ENCODE measurements at places on chromosomes 3 and 15.

DNA sequence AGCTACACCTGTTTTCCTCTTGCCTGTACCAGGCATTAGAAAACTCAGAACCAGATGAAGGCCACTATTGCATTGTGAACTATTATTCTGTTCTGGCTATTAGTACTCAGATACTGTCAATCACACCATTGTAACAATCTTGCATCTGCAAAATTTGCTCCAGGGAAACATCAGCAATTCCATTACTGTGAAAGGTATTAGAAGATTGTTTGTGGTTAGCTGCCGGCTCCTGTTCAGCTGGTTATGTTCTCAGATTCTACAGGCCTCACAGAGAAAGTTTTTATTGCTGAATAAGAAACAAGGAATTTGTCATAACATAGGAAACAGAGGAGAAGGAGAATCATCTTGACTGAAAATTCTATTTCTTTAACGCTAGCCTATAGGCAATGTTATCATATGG, 179.9 kb downstream of the PLOD2 start:
- no peak for DNase-seq

- no peak for DNase-seq
Measured at GRCh38 chr3:15823092-15823491, 25.3 kb upstream of the ANKRD28 start.

GRCh38 chr15:67158367-67158766, 93.0 kb downstream of the SMAD3 start:
- DNase-seq = no peak

DNA sequence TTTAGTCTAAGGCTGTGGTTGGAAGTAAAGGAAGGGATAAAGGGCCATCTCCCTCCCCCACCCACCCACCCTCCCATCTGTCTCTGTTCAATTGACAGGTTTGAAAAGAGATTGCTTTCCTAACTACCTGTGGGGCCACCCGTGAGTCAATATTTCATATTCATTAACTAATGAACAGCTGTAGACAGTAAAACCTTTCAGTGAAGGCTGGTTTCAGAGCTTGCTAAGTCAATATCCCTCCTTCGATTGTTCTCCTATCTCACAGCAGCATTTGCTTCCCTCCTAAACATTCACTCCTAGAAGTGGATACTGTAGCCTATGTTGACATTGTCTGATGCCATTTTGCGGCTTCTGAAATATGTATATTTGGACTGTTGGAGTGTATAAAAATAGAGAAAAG, 85.9 kb upstream of the SYNPR start:
- DNase-seq = no peak

- DNase-seq = no peak
Measured at GRCh38 chr3:197393711-197394110, 95.3 kb upstream of the DLG1 start.

GRCh38 chr15:63107895-63108546, 13.6 kb upstream of the LACTB start:
- DNase-seq = no peak

DNA sequence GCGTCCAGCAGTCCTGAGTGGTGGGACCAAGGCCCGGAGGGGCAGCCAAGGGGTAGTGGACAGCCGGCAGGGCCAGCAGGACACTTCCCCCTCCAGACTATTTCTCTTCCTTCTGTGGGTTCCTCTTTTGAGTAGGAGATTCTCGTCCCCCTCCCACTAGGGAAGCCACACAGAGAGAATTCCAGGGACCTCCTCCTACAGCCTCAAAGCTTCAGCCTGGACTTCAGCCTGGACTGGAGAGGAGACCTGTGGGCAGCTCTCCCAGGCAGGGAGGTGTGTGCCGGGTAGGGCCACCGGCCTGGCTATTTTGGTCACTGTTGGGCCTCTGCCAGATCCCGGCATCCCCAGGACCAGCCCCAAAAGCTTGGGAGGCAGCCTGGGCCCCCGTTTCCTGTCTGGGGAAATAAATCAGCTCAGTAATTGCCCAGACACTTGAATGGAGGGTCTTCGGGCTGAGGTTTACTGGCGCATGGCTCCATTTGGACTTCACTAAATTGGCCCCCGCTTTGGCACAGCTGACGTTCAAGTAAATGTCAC, 1.3 kb downstream of the SLC6A6 start:
- no peak for DNase-seq

DNA sequence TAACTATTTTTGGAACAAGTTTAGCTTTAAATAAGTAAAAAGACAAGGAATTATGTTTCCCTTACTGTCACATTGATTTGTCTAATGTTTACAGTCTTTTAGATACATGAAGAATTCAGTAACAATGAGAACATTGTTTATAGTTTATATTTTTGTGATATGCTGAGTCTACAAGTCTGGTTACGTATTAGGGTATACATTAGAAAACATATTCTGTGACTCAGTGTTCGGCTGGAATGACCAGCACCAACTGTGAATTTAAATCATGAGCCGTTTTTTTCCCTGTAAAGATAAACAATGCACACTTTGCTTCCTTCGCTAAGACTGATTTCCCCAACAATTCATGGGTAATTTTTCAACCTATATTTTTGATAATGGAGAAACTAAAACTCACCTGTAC, 131.5 kb downstream of the DUT start:
- DNase-seq = no peak

GRCh38 chr3:196931828-196932587, 10.3 kb downstream of the NCBP2 start:
- DNase-seq = no peak

GRCh38 chr3:38138349-38139190, at the start of gene MYD88:
MYD88 (plus strand) TSS chr3:38138661; CDS start chr3:38138701, 40 bp downstream.
- peak; percentile 65 for DNase-seq

DNA sequence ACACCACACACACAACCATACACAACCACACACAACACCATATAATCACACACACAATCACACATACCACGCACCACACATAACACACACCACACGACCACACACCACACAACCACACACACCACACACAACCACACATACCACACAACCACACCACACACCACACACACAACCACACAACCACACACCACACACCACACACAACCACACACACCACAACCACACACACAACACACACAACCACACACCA, 24.2 kb downstream of the CPN2 start:
- DNase-seq = no peak

- no peak for DNase-seq
Measured at GRCh38 chr3:148599481-148599880, 98.2 kb upstream of the AGTR1 start.

- no peak for DNase-seq
Measured at GRCh38 chr15:89136818-89137772, 48.8 kb downstream of the ABHD2 start.

DNA sequence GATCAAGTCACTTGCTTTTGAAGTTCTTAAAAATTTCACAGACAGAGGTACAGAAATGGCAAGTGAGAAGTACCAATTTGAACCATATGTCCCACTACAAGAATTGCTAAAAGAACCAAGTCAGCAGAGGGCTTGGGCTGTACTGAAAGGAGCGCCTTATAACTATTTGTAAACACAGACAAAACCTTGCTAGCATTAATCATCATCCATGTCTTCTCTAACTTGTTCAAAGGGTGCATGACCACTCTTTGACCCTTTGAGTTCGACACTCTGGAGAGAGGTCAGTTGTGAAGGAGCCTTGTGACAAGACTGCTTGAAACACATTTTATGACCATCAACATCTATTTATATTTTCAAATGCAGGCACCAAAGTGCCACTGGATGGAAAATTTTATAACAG, 191.7 kb downstream of the PDZRN3 start:
- no peak for DNase-seq

DNA sequence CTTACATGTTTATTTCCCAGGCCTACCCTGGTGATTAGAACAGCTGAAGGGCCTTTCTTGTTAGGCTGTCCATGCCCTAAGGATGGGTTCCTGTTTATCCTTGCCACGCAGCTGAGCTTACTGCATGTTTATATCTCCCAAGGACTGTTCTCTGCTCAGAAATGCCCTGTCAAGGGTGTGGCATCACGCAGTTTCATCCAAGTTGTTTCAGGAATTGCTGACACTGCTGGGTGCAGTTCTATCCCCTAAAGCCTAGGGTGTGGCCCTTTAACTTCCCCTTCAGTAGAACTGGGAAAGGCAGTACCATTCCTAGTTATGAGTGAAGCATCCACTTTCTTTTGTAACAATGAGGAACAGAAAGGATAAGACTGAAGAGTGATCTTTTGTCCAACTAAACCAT, 5.0 kb downstream of the ELL3 start:
- no peak for DNase-seq

DNA sequence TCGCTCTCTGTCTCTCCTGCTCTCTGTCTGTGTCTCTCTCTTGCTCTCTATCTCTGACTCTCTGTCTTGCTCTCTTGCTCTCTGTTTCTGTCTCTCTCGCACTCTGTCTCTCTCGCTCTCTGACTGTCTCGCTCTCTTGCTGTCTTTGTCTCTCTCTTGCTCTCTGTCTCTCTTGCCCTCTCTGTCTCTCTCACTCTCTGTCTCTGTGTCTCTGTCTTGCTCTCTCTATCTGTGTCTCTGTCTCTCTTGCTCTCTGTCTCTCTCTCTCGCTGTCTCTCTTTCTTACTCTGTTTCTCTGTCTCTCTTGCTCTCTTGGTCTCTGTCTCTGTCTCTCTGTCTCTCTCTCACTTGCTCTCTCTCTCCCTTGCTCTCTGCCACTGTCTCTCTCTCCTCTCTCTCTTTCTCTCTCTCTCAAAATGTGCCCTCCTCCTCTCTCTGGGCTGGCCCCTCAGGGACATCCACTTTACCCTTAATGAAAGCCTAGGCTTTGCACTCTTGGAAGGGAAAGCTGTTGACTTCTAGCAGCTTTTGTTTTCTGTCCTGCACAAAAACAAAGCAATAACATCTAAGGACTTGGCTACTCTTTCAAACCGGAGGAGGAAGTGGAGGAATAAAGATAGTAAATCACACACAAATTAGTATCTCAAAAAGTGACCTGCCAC, 73.9 kb upstream of the NR2E3 start:
- DNase-seq = no peak

GRCh38 chr3:123765475-123766128, 118.5 kb downstream of the MYLK start:
- no peak for DNase-seq

- no peak for DNase-seq
Measured at GRCh38 chr3:188362405-188362831, 208.5 kb downstream of the LPP start.

DNA sequence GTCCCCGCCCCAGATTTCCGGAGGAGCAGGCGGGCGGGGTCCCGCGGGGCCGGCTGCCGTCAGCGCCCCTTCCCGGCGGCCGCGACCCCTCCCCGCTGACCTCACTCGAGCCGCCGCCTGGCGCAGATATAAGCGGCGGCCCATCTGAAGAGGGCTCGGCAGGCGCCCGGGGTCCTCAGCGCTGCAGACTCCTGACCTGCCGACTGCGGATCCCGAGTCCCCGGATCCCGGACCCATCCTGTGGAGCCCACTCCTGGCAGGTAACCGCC, at the start of gene TRH:
TSS of gene TRH (plus strand) at position 157 of the 269 bp plus-strand sequence. CDS start 1,097 bp downstream, outside the sequence.
- no peak for DNase-seq

DNA sequence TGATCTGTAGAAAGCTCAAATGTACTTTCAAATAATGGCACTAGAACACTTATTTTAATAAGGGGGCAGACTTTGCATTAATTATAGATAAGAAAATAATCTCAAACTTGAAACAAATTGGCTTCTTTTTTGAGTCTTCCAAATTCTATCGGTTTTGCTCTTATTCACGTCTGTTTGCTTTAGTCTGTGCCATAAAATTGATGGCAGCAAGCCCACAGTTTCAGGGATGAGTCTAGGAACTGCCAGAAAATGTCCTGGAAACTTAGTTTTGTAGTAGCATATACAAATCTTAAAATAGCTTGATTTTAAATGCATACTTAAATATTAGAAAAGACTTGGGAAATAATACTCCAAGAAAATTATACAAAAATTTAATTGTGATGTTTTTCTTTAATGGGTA, 39.7 kb downstream of the BCHE start:
- DNase-seq = no peak

DNA sequence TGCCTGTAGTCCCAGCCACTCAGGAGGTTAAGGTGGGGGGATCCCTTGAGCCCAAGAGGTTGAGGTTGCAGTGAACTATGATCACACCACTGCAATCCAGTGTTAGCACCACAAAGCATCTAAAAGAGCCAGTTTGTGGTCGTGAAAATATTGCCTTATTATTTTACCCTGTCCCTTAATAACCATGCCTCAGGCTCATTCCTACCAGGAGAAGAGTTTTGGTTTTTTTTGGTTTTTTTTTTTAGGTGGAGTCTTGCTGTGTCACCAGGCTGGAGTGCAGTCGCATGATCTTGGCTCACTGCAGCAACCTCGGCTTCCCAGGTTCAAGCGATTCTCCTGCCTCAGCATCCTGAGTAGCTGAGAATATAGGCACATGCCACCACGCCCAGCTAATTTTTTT, 17.9 kb upstream of the AVEN start:
- DNase-seq = no peak

DNA sequence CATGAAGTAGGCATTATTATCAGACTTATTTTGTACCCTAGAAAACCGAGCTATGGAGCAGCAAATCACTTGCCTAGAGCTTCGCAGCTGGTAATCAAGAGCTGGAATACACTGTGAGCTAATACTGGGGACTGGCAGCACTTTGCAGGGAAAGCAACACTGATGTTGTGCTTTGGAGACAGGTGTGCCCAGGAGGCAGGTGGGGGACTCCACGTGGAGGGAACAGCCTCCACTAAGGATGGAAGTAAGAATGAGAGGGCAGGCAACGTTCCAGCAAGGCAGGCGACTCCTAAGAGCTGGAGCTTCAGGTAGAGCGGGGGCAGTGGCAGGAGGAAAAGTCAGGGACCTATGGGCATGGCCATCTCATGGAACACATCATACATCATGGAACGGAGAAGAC, 300.5 kb upstream of the IGF1R start:
- DNase-seq = no peak

GRCh38 chr3:128794770-128795649, 69.0 kb downstream of the RAB7A start:
- DNase-seq = no peak

- no peak for DNase-seq
Measured at GRCh38 chr15:80058044-80058443, 1.4 kb upstream of the ZFAND6 start.

- no peak for DNase-seq
Measured at GRCh38 chr3:56137415-56137814, 330.9 kb downstream of the ERC2 start.
